SK-N-SH (cell line): ENCODE measurements at places on chromosomes 16 and 17. TPM values are rescaled to one million over a fixed set of nuclear protein-coding genes. Genes with fewer than 3 reads are reported as not detected.

The CRYM gene
- polyA plus RNA-seq: 1.0 and 1.8 TPM in 2 replicates

The PPY gene
- polyA plus RNA-seq: not detected in 2 replicates

The KRTAP1-1 gene
- not detected in 2 replicates for polyA plus RNA-seq

The C17orf113 gene
- 0.44 and 0.52 TPM in 2 replicates for polyA plus RNA-seq

The NTN3 gene
- 0.26 and 0.28 TPM in 2 replicates for polyA plus RNA-seq

The LITAFD gene
- polyA plus RNA-seq: not detected in 2 replicates

- DNase-seq: no peak
These were observed 204.5 kb upstream of the CACNG5 start for GRCh38 chr17:66630379-66630778.

- DNase-seq: no peak
These were observed 3.8 kb downstream of the RAB37 start for GRCh38 chr17:74740641-74741387.

- no peak for DNase-seq
These were observed 1675.1 kb downstream of the TP53TG3F start for GRCh38 chr16:35134471-35134870.

- DNase-seq: no peak
These were observed 149.2 kb downstream of the MAF start for GRCh38 chr16:79451196-79451816.

DNA sequence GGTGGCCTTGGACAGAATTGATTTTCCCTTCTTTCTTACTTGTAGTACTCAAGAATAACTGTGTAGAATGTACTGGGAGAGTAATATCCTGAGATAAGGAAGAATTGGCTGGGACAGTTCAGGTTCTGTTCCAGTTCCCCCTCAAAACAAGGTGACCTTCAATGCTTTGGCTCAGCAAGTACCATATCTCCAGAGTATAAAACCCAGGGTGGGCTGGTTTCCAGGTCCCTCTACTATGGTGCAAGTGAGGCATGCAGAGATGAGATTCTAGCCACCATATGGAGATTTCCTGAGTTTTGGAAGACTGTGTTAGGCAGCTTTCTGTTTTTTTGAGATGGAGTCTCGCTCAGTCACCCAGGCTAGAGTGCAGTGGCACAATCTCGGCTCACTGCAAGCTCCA lies 18.1 kb upstream of the DLX3 start:
- DNase-seq: no peak

DNA sequence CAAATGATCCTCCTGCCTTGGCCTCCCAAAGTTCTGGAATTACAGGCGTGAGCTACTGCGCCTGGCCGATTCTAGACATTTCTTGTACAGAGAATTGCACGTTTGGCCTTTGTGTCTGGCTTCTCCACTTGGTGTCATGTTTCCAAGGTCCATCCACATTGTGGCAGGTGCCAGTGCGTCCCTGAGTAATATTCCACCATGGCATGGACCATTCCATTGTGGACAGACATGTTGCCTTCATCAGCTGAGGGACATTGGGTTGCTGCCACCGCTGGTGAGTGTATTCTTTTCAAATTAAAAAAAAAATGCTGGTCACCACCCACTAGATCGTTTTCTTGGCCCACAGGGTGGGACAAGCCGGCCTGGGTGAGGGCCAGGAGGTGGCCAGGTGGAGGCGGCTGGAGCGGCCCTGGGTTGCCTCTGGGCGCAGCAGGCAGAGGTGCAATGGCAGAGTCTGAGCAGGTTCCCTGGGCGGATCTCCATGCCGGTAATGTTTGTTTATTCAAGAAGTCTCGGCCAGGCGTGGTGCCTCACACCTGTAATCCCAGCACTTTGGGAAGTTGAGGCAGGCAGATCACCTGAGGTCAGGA lies 274.1 kb downstream of the SEC14L1 start:
- DNase-seq: no peak

DNA sequence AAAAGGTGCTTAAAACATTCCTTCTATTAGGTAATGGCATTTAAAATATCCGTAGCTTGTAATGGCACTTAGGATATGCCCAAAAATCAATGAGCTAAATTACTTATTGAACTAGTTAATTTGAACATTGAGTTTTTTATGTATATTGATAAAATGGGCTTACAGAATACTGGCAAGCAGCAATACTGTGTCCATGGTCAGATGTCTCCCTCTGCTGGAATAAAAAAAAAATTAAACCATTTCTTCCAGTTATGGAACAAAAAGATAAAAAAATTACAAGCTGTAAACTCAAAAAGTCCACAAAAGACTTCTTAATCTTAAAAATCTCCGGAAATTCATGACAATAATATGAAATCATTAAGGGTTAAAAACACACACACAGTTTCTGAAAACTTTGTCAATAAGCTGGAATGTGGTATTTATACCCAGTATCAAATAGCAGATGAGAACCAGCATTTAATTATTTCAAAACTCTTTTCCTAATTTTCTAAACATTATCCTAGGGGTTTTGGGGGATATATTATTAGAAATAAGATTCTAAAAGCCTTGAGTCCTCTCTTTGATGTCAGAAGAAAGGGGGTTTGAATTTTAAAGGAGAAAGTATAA lies 21.5 kb upstream of the PSMD7 start:
- peak; percentile 46 for DNase-seq

DNA sequence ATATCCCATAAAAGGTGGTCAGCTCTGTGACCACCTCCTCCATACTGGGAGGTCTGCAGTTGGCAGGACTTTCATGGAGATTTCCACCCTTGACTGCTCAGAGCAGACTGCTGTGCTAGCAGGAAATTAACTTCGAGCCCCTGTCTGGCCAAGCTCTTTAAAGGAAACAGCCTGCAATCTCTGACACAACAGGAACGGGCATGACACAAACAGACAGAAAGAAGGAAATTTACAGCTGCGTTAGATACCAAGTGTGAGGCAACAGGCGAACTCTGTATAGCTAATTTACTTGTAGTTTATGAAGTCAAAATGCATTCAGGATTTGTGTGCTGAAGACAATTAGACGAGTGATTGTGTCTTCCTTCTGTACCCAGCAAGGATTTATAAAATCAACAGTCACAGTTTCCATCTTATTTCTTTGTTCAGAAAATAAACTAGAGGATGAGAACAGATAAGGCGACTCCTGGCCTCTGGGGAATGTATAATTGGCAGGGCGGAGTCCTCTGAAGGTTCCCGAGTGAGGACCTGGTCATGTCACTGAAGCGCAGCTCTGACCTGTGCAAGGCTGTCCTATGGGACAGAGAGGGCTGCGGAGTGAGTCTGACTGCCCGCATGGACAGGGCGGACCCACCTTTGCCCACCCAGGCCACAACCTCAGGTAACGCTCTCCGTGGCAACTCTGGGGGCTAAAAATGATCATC lies 16.1 kb downstream of the WIPI1 start:
- no peak for DNase-seq

GRCh38 chr17:73255671-73256181 lies 6.0 kb downstream of the CPSF4L start:
- peak; percentile 91 for DNase-seq

DNA sequence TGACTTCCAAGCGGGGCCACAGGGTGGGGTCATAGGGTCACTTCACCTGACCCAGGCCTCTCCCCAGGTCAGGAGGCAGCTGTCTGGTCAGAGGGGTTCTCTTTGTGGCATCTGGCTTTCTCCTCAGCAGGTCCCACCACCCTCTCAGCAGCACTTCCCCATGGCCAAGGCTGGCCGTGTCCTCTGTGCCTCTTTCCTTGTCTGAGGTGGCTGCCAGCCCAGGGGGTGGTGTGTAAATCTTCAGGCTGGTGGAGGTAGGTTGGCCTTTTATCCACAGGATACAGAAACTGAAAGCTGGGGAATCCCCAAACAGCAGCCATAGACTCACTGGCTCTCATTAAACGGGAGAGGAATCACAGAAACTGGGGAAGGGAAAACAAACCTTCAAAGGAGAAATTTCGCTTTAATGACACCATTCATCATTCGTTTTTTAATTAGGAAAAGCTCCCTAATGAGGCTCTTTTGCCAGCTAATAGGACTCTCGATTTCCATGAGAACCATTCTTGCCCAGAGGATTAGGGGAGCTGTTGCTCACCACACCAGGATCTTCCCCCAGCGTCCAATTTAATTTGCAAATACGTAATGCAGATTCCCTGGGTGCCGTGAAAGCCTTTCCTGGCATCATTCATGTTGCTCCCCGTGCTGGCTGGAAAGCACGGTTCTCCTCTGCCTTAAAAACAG lies 18.0 kb downstream of the C17orf75 start:
- peak; percentile 50 for DNase-seq

DNA sequence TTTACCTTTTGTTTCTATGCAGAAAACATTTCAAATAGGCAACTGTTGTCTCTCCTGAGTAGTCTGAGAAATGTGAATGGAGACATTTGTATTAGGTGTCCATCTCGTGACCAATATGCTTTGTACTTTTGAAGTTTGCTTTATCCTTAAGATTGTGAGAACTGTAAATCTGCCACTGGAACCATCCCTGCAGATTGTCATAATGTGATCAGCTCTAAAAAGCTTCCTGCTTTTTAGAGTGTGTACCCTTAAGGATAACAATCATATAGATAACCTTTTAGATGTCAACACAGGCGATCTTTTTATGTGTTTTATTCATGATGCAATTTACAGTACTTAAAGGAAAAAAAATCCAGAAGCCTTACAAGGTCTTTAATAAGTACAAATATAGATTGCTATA lies 63.5 kb downstream of the PRKCA start:
- no peak for DNase-seq

GRCh38 chr17:36510636-36511035 lies 24.0 kb downstream of the MYO19 start:
- DNase-seq: no peak

GRCh38 chr17:49610883-49611584 lies 35.4 kb downstream of the NXPH3 start:
- DNase-seq: no peak

- DNase-seq: no peak
These were observed 157.5 kb downstream of the HS3ST2 start for GRCh38 chr16:22971346-22971924.

DNA sequence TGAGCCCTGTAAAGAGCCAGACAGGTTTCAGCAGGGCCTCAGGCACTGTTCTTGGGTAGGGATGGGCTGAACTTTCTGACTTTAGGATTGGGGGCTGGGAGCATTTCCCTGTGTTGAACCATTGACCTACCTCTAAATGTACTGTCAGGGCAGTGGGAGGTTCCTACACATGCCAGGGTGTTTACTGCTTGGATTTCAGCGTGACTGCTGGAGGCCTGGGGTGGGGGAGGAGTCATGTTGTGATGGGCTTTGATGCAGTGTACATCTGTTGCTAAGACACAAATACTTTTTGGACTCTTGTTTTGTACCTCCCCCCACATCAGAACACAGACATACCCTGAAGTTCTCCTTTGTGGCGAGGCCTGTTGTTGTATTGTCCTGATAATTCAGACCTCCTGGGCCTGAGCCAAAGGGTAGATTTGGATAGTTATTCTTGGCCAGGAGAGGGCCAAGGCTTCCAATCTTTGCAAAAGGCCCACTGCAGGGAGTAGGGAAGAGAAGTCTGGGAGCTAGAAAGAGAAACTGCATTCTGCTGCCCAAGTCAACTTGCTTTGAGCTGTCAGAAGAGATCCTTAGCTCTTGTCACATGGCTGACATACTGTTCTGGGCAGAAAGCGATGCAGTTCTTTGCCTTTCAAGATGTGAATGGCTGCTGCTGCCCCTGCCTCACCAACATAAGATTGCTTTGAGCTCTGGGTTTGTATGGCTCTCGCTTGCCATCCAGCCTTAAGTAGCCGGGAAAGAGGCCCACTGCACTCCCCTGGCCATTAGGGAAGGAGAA lies 3.7 kb downstream of the NFE2L1 start:
- no peak for DNase-seq

GRCh38 chr16:65697521-65697920 lies 575.7 kb upstream of the CDH11 start:
- DNase-seq: peak; percentile 18

- no peak for DNase-seq
These were observed 56.7 kb upstream of the TOB1 start for GRCh38 chr17:50922721-50923405.
